ENCODE measurements at places on chromosomes 4 and X.

- no peak for DNase-seq
Measured at GRCh38 chr4:41043465-41043864, 170.9 kb downstream of the APBB2 start.

DNA sequence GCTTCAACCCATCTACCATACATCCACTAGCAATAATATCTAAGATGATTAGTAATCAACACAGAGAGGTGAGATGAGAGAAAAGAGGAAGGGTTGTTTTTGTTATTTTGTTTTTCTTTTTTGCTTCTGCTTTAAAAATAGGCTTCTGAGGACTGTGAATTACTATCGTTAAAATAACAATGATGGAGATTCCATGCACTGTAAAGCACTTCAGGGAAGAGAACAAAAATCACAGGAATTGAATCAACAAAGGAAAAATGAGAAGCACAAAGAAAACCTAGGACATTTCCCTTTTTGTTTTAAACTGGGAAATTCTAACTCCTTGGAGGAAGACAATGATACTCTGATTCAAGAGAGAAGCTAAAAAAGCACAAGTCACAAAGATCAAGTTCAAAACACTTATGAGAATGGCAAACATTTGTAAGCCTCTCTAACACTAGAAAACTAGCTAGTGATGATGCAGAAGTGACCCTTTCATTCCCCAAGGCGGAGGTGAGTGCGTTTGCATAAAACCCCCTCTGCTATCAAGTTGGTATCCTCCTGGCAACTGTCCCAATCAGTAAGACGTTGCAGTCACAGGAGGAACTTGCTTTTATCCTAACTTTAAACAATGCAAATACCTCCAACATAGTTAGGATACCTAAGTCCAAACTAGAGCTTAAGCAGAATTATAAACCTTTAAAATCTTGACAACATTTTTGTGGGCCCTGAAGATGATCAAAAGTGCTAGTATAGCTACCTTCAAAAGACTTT lies 308.5 kb downstream of the CAMK2D start:
- DNase-seq, result no peak

DNA sequence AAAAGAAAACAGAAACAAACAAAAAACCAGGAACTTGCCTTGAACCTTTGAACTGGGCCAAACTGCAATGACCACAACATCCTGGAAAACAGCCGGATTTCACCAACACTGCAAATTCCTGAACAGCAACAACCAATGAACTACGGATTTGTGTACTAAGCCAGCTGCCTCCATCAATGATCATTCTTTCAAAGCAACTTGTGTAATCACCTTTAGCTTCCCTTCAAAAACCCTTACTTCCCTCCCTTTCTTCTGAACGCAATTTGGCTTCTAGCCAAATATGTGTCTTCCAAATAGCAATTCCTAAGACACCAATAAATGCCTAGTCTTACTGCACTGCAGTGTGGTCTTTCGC lies 98.5 kb upstream of the FAM47C start:
- no peak for DNase-seq

DNA sequence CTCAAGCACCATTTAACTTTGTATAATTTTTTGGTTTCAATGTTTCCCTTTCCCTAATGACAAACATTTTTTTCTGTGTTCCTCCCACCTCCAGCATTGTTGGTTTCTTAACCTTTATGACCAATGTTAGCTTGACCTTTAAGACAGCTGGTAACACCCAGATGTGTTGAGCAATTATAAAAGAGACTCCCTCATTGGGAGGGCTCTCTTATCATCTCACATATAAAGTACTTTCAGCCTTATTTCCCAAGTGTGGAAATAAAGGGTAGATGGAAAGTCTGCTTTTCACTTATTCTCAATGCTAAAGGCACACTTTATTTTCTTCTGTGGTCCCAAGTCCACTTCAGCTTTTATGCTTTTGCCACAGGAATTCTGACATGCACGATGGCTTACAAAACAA lies 1420.4 kb downstream of the RAPGEF2 start:
- no peak for DNase-seq

- no peak for DNase-seq
Measured at GRCh38 chrX:452598-452997, 65.9 kb upstream of the PPP2R3B start.

GRCh38 chr4:65893271-65893670 lies 223.0 kb upstream of the EPHA5 start:
- DNase-seq, result no peak
